Stimulated activated CD8-positive, alpha-beta memory T cell treated with anti-CD3 and anti-CD28 coated beads, Interleukin-15, amount 100 ng/mL, for 4 hours (primary cell): ENCODE measurements at places on chromosomes 1 and 21.

GRCh38 chr1:4464478-4464877 lies 189.9 kb upstream of the AJAP1 start:
- no peak for DNase-seq

DNA sequence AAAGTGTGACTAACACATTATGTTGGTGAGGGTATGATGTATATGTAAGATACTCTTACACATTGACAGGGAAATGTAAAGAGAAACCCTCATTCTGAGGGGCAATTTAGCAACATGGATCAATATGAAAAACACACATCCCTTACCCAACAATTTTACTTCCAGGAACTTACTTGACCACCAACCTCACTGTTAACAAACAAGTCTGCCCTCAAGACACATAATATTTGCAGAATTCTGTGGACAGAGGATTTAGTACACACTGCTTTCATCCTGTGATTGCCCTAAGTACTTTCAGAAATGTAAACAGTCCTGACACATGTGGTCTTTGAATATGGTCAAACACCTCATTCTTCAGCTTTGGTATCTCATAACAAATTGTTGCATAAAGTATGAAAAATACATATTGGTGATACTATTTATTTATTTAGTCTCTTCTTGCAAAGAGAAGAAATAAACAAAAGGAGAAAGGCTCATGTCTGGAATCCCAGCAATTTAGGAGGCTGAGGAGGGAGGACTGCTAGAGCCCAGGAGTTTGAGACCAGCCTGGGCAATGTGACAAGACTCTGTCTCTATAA lies 6.9 kb downstream of the USP48 start:
- no peak for DNase-seq

DNA sequence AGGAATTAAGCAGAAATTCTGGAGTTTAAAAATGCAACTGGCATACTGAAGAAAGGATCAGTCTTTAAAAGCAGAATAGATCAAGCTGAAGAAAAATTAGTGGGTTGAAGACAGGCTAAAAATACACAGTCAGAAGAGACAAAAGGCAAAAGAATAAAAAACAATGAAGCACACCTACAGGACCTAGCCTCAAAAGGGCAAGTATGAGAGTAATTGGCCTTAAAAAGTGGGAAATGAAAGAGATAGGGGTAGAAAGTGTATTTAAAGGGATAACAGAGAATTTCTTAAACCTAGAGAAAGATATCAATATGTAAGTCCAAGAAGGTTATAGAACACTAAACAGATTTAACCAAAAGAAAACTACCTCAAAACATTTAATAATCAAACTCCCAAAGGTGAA lies 152.4 kb downstream of the GPATCH2 start:
- DNase-seq: no peak

- DNase-seq: no peak
These were observed 20.9 kb downstream of the SLC26A9 start for GRCh38 chr1:205922314-205922713.

DNA sequence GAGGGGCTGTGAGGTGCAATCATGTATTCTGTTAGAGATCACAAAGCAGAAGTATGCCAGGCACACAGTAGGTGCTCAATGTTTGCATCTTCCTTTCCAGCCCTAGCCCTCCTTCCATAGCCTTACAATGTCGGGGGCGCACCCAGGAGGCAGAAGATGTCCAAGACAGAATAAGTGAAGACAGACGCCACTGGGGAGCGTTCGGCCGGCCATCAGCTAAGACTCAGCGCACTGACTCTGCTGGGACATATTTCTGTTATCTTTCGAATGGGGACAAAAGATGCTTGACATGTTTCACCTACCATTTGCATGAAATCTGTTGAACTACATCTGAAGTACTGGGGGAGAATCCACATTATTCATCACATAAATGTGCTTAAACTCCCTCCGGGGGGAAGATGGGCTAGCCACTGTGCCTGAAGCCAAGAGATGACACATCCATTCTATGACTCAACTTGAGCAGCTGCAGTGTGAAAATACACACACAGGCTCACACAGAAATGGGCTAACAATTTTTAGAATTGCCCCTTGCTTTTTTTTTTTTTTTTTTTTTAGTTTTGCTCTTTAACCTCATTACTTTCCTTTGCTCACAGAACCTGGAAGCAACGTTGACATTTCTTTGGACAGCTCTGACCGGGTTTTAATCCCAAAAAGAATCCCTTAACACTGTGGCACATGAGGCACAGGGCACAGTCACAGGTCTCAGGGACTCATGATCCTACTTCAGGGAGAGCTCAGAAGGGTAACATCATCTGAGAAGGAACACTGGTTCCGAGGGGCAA lies 7.9 kb downstream of the TIAM1 start:
- no peak for DNase-seq

DNA sequence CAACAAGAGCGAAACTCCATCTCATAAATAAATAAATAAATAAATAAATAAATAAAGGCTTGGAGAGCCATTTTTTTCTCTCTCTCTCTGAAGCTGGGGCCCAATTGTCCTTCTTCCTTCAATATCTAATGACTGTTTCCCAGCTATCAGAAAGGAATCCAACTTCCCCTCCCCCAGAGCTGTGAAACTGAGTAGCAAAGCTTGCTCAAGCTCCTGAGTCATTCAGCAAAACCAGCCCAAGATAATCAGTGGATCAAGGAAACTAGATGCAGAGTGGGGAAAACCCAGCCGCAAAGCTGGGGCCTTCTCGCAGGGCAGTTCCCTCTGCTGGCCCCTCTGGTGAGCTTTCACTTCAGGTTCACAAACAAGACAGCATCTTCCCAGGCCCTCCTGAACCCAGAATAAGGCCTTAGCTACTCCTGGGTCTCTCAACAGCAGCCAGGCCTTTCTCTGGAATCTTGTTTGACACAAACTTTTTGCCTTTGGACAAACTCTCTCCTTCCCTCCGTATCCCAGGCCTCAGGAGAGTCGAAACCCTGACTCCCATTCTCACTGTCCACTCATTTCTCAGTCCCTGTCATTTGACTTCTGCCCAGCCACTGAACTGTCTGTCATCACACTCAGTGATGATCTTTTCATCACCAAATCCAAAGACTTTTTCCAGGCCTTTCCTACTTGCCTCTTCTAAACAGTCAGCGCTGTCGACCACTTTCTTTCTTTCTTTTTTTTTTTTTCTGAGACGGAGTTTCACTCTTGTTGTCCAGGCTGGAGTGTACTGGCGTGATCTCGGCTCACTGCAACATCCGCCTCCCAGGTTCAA lies 18.0 kb upstream of the PTP4A2 start:
- DNase-seq: peak; percentile 53

DNA sequence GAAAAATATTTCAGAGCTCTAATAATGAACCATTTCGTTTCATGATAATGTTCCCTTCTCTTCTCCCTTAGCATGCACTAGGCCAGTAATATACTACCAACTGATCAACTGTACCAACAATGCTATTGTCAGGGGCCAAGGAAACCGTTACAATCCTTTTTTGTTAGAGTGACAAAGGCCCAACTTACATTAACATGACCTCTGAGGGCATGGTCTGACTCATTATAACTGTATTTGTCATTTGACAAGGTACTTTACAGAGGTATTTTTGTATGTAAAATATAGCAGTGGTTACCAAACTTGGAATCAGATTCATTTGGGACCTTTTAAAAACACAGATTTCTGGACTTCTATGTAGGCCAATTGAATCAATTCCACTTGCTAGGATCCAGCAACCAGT lies 102.6 kb upstream of the RRP15 start:
- no peak for DNase-seq

DNA sequence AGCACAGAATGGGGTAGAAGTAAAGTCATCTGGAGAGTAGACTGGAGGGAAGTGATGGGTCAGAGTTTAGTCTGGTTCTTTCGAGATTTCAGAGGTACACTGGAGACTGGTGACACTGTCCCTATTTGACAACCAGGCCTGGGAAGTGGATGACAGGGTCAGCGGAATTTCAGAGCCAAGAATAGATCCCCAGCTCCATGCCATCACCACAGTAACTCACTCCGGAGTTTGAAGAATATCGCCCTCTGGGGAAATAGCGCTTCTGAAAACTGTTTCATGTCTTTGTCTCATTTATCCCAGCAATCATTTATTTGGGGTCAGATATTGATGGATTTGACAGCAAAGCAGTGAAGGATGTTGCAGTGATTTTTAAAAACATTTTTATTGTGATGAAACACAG lies 7.6 kb upstream of the NFASC start:
- no peak for DNase-seq

DNA sequence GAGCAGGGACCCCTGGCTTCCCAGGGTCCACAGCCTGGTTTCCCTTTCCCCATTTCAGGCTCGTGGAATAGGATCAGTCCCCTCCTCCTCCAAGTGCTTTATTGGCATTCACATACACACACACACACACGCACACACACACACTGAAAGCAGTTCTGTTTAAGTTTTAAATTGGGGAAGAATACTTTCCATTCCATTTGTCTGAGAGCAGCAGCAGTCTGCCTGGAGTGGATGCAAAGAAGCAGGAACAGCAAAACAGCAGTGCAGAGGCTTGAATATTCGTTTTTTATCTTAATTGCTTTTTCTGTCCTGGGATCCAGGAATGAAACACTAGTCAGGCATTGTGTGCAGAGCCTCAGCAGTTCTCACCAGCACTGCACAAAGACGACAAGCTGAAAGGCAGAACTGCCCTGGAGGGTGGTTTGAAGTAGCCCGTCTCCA lies 7.1 kb downstream of the CYB561D1 start:
- DNase-seq: no peak

DNA sequence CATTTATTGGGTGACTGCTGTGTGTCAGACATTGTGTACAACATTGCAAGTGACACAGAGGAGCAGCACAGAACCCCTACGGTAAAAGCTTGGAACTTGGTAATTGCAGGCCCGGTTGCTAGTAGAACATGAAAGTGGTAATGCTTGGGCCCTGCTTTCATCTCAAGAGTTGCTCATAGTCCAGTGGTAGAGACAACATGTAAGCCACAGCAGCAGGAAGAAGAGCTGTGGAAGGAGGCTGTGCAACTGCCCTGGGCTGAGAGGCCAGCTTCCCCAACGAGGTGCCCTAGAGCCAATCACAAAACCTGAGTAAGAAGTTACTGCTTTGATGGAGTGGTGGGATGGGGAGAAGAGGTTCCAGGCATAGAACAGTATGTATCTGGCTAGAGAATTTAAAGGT lies 18.4 kb downstream of the CNIH4 start:
- DNase-seq: no peak
